ENCODE measurements at places on chromosomes 4 and X. TPM values are rescaled to one million over a fixed set of nuclear protein-coding genes. Genes with fewer than 3 reads are reported as not detected.

PGAM4 gene
- not detected for total RNA-seq

NKX6-1 gene
- total RNA-seq: not detected

CHRDL1 gene
- total RNA-seq: 0.14 TPM

P2RY10 gene
- total RNA-seq: not detected

MAML3 gene
- total RNA-seq: 0.37 TPM

PAGE5 gene
- 1.4 TPM for total RNA-seq

MSN gene
- 104 TPM for total RNA-seq

ZNF630 gene
- total RNA-seq: 2.1 TPM

CCSER1 gene
- total RNA-seq: 0.14 TPM

NHS gene
- 1.2 TPM for total RNA-seq

PPAT gene
- total RNA-seq: 10.5 TPM
